ENCODE measurements at places on chromosomes 16 and 17.

GRCh38 chr17:64218066-64218465 is 45.0 kb downstream of the TEX2 start:
- no peak for DNase-seq

DNA sequence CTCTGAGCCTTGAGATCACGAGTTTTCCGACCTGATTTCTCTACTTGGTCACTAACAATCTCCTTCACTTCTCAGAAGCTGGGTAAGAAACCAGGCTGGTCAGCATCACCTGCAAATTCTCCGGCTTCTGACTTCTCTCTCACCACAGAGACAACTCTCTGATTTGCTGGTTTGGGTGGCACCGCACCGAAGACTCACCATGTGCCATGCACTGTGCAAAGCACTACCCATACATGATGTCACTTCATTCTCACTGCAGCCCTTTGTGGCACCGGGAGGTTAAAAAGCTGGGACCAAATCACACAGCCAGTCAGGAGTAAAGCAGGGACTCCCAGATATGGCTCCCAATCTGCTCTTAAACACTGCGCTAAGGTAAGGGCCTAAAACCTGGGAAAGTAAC is 647 bp downstream of the VAC14 start:
- no peak for DNase-seq

GRCh38 chr17:49894761-49895160 is 46.9 kb upstream of the TAC4 start:
- DNase-seq, result no peak

- no peak for DNase-seq
Observed at GRCh38 chr17:66655861-66656260, 179.1 kb upstream of the CACNG5 start.

DNA sequence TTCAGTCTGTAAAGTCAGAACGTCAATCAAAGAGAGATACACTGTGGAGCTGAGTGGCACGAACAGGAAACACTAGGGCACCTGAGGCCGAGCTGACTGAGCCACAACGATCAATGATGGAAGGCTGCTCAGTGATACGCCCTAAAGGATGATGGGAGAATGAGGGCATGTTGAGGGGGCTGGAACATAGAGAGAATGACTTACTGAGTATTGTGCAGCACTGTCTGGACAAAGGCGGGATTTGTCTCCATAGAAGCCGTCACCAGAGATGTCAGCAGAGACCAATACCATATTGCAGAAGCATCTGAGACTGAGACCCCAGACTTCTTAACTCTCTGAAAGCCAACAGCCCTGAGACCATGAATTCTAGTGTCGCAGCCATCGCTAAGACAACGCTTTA is 33.4 kb downstream of the ZZEF1 start:
- no peak for DNase-seq

DNA sequence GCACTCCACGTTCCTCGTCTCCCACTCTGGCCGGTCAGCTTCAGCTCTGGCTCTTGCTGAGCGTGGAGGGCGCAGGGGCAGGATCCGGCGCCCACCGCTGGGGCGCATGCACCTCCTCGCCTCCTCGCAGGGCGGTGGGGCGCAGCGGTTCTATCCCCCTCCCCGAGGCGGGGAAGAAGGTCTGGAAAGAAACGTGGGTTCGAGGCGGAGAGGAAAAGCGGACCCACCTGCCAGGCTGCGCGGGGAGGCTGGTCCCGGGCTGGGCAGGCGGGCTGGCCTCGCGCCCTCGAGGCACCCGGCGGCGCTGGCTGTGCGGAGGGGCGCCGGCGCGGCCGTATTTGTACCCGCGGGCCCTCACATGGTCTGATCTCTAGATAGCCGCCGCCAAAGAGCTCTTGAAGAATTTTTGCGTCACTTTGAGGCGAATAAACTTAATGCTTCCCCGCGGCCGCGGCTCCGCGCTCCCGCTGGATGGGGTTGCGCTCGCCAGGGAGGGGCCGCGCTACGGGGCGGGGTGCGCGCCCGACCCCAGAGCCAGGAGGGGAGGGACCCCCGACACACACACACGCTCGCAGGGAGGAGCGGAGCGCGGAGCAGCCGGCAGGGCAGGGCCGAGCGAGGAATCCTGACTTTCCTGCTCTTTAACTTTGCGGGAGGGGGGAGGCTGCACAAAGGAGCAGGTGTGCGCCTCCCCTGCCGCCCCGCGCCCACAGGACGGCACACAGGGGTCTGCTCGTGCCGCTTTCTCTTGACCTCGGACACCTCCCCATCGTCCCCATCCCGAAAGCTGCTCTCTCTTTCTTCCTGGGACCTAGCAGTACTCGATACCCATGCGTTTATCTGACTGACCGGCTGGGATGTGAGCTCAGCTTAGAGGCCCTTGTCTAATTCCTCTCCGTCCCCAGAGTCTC is at the start of gene SLC6A4:
Gene SLC6A4, minus strand, starts transcription at position 312 of the 911 bp plus-strand sequence. CDS start 13,739 bp downstream, outside the sequence.
- no peak for DNase-seq

GRCh38 chr17:39018267-39019134 is 51.3 kb upstream of the FBXO47 start:
- DNase-seq, result peak; percentile 79

DNA sequence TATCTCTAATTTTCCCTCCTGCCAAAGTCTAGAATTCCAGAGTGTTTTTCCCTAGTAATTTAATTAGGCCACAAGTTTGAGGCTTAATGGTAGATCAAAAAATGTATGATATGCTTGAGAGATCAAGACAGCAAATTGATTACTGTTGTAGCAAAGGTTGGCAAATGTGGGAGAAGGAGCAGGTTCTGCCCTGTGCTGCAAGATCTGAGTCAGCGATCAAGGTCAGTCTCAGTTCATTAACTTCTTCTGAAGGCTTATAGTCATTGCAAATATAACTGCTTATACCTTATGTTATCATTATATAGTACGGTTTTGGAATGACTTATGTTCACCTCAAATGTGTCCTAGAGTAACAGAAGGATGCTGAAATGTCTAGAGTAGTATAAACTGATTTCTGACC is 231.1 kb upstream of the TBX2 start:
- no peak for DNase-seq

- DNase-seq, result no peak
Observed at GRCh38 chr16:83458612-83459011, 349.2 kb upstream of the HSBP1 start.

- no peak for DNase-seq
Observed at GRCh38 chr17:71985111-71986039, 135.4 kb upstream of the SOX9 start.

GRCh38 chr17:72510351-72511016 is 389.7 kb downstream of the SOX9 start:
- DNase-seq, result no peak

GRCh38 chr16:86893506-86893905 is 315.2 kb downstream of the FOXL1 start:
- DNase-seq, result no peak

Data from AML-193 (cell line).